ENCODE measurements at places on chromosomes 2 and 18. TPM values are rescaled to one million over a fixed set of nuclear protein-coding genes. Genes with fewer than 3 reads are reported as not detected.

The RAD51AP2 gene
- total RNA-seq: not detected

GRCh38 chr2:100653449-100654035 lies 90.7 kb downstream of the PDCL3 start:
- no peaks in the 10 kb centered on the region for H3K27me3 ChIP-seq
- no peaks in the 10 kb centered on the region for H3K36me3 ChIP-seq
- DNase-seq: peak; percentile 39
- peaks cover 28% of the 10 kb centered on the region for H3K4me1 ChIP-seq
- no peak overlapping the region for H3K4me3 ChIP-seq

DNA sequence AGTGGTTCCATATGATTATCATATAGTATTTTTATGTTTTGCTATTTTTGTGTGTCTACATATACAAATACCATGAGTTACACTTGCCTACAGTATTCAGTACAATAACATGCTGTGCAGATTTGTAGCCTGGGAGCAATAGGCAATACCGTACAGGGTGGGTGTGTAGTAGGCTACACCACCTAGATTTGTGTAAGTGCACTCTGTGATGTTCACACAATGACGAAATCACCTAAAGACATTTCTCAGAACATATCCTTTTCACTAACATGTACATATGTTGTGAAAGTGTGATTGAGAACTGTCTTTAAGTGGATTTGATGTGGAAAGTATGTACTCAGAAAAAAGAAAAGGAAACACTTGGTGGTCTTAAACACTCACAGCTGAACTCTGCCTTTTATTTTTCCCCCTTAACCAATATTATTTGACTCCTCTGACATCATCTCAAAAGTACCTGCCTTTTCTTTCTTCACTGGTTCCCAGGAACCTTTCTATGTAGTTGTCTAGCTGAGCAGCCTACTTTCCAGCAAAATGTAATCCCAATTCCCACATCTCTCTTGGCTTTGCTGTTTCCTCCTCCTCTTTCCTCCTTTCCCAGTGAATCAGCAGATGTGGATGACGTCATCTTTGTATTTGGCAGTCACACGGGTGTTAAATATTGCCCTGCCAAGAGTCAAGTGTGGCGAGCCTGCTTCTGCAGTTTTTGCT lies 47.7 kb downstream of the OSBPL6 start:
- no peak for DNase-seq
- no peak overlapping the region for H3K27ac ChIP-seq
- no peak overlapping the region for H3K4me3 ChIP-seq
- H3K36me3 ChIP-seq: no peaks in the 10 kb centered on the region
- H3K27me3 ChIP-seq: peaks cover 4% of the 10 kb centered on the region
- H3K4me1 ChIP-seq: no peaks in the 10 kb centered on the region

DNA sequence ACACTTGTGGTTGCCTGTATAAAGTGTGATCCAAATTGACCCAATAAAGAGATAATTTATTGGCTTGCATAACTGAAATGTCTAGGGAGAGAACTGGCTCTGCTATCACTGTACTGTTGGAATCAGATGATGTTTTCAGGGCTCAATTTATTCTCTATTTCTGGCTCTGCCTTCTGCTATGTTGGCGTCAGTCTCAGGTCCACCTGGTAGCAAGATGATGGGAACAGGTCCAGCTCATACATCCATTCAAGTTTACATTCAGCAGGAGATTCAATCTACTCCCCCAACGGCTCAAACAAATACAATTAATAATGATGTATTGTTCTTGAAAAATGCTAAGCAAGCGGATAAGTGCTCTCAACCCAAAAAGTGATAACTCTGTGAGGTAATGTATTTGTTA lies 297.7 kb upstream of the SYT4 start:
- no peaks in the 10 kb centered on the region for H3K36me3 ChIP-seq
- H3K27me3 ChIP-seq: no peaks in the 10 kb centered on the region
- H3K4me3 ChIP-seq: no peak overlapping the region
- no peak for DNase-seq
- H3K4me1 ChIP-seq: no peaks in the 10 kb centered on the region

GRCh38 chr2:104473546-104473945 lies 380.4 kb upstream of the POU3F3 start:
- no peaks in the 10 kb centered on the region for H3K27me3 ChIP-seq
- no peak overlapping the region for H3K4me3 ChIP-seq
- no peaks in the 10 kb centered on the region for H3K36me3 ChIP-seq
- H3K27ac ChIP-seq: no peak overlapping the region
